ENCODE measurements at places on chromosomes 12 and 14.

DNA sequence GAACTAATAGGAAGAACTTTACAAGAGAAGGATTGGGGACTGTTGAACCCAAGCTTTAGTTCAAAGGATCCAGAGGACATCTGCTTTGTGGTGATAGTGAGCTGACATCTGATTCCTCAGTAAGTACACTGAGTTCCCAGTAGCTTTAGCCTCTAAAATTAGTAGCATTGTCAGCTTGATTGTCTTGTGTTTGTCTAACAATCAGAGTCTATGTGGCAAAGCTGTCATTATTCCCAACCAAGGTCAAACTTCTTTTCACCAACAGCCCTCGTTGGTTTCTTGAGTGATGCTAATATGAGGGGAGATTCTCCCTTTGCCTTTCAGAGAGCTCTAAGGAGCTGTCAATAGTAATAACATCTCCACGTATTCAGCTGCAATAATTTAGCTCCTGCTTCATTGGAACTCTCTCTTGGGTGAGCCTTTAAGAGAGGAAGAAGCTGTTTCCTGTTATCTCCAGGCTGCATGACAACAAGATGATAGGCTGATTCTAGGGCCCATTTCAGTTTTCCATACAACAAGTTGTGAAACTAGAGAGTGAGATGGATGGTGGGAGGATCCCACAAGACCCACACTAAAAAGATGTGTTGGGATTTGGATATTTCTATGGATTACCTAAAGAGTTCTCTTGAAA, 46.7 kb downstream of the TGFB3 start:
- DNase-seq, result no peak

GRCh38 chr14:84988357-84988756, 541.6 kb upstream of the FLRT2 start:
- DNase-seq, result no peak

- DNase-seq, result no peak
Observed at GRCh38 chr12:2581293-2582045, 213.3 kb upstream of the FKBP4 start.

GRCh38 chr12:90008277-90008676, 299.6 kb upstream of the ATP2B1 start:
- no peak for DNase-seq

GRCh38 chr14:93034671-93034994, 81.1 kb downstream of the ITPK1 start:
- DNase-seq, result no peak

- DNase-seq, result no peak
Observed at GRCh38 chr12:105801351-105801750, 337.4 kb downstream of the NUAK1 start.

- no peak for DNase-seq
Observed at GRCh38 chr12:129328235-129328634, 475.0 kb downstream of the GLT1D1 start.

- no peak for DNase-seq
Observed at GRCh38 chr14:39023939-39024871, 78.8 kb downstream of the SEC23A start.

GRCh38 chr14:98006008-98006407, 1208.8 kb downstream of the VRK1 start:
- DNase-seq, result no peak

DNA sequence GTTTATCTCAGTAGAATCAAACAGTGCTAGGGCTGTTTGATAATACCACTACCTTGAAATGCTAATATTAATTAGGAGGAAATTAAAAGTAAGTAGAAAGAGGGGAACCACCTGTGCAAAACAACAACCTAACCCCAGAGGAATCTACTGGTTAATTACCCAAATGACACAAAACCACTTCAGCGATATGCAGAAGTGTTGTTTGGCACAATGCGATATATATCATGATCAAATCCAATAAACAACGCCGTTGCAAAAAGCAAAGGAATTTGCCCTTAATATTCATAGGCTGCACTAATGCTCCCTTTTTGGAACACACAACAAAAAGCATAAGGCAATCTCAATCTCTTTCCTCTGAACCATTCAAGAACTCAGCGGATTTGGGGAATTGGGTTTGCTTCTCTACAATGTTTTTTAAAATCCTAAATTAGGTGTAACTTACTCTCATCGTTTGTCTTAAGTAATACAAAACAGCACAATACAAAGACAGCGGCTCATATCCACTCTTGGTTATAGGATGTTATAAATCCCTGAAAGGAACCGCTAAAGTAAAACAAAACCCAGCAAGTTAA, 1.5 kb downstream of the MAP4K5 start:
- no peak for DNase-seq

- DNase-seq, result no peak
Observed at GRCh38 chr14:104935955-104936354, 11.3 kb downstream of the PLD4 start.

DNA sequence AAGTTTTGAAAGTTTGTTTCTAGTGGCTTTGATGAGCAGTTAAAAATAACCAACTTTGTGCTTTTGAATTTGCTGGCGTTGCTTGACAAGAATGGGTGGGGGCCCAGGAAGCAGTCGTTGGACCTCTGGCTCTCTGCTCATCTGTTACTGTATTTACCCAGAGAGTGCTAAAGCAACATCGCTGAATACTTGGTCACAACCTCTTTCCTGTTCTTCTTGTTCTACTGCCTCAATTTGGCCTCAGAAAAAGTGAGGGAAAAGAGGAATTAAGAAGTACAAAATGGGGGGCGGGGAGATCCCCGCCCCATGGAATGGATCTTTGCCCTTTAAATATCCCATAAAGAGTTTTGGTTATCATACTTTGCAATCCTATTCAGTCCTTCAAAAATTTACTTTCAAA, 221.5 kb upstream of the G2E3 start:
- no peak for DNase-seq

DNA sequence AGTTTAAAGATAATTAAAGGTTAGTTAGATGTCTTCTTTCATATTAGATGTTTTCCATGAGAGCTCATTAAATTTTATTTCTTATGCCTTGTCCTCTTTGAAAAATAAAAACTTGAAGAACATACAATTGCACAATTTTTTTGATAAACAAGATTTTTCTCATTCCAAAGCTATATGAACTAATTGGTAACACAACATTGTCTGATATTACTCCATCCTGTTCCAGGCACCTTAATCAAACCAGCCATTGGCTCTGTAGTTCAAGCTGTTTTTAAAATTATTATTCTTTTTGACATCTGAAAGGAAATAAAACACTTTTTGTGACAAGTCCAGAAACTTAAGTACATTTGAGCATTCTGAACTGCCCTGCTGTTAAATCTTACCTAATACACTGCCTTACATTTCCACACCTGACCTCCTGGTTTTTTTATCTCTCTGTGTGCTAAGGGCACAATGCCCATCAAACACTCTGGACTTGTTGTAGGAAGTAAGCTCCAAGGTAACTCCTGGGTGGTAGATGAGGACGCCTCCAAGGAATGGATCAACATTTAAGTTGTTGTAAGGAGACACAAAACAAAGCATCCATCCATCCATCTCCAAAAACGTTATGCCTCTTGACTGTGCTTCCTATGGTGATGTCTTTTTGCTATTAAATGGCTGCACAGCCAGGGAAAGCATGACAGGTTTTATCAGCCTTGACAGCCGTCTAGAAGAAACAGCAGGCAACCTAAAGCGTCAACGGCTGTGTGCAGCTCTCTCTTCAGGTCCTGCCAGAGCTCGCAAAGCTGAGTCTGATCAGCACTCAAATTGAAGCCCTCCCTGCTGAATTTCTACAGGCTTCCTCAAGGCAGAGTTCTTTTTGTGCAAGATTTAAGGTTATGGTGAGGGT, 449.9 kb upstream of the FLRT2 start:
- DNase-seq, result no peak

DNA sequence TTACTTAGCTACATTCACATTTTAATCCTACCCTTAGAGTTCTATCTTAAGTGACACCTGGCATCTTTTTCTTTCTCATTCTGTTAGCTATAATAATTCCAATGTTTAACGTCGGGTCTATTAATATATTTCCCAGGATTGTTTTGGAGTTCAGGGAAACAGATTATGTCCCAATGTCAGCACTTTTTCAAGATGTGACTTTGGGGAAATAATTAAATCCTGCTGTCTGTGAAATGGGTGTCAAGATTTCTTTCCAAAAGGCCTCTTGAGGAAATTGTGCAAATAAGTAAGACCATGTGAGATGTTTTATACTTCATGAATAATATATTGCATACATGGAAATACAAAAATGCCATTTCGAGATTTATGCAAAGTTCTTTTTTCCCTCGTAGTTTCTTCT, 887.6 kb upstream of the SEL1L start:
- DNase-seq, result no peak

GRCh38 chr12:129909051-129910020, 5.5 kb upstream of the TMEM132D start:
- no peak for DNase-seq

GRCh38 chr14:68147303-68147702, 327.7 kb downstream of the RAD51B start:
- DNase-seq, result no peak

- DNase-seq, result no peak
Observed at GRCh38 chr12:25764892-25765291, 193.6 kb upstream of the RASSF8 start.

DNA sequence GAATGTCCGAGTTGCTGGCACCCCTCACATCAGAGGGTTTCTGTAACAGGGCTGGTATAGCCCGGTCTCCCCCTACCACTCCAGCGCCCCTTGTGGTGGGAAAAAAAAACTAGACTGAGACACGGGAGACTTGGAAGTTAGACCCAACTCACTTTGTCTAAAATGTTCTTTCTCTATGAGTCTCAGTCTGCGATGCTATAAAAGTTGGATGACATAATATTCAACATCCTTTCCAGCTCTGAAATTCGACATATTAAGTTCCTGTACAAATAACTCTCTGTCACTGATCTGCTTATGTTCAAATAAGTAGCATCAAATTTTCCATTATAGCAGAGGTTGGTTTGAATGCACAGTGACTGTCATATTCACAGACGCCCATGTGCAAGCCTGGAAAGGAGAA, 25.7 kb upstream of the TC2N start:
- no peak for DNase-seq

DNA sequence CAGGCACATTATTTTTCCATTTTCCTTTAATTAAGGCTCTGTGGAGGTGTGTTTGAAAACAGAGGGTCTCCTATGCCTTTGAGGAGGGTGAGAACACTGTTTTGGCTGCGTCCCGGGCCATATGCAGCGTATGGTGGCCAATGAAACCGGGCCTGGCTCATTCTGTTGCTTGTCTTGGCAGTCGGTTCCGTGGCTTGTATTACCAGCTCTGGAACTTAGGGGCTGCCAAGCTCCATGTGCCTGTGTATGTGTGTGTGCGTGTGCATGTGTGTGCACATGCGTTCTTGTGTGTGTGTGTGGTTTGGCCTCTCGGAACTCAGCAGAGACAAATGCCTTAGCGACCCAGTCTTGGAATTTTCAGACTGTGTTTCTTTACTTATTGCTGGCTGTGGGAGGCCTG, 2.7 kb downstream of the JDP2 start:
- no peak for DNase-seq

DNA sequence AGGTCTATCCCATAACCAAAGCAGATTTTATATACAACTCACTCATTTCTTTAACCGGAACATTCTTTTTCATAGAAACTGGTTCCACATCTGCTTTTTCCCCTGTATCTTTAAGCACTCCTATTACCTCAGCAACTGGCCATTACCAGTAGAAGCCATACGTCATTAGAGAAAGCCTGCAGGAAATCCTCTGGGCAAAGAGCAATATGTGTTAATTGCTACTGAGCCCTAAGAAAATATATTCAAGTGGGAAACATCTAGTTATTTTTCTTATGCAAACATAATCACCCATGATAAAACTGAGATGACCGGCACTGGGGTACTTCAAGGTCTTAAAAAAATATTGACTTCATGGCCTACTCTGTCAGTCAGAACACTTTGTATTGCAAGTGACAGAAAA, 28.2 kb upstream of the CPSF6 start:
- no peak for DNase-seq

DNA sequence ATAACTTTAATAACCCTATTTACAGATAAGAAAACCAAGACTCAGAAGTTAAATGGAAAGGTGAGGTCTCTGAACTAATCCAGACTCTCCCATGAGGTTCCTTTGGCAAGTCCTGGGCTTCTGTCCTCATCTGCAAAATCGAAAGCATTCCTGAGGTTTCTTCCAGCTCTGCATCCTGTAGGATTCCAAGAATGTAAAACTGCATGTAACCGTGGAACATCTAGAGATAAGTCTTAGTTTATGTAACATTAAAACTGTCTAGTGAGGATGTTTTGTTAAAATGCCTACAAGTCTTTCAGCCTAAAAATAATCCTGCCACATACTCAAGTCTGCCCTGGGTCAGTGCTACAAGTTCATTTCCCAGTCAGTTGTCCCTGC, 7.3 kb upstream of the ITFG2 start:
- no peak for DNase-seq

- DNase-seq, result no peak
Observed at GRCh38 chr12:100959481-100959880, 164.9 kb downstream of the ANO4 start.

DNA sequence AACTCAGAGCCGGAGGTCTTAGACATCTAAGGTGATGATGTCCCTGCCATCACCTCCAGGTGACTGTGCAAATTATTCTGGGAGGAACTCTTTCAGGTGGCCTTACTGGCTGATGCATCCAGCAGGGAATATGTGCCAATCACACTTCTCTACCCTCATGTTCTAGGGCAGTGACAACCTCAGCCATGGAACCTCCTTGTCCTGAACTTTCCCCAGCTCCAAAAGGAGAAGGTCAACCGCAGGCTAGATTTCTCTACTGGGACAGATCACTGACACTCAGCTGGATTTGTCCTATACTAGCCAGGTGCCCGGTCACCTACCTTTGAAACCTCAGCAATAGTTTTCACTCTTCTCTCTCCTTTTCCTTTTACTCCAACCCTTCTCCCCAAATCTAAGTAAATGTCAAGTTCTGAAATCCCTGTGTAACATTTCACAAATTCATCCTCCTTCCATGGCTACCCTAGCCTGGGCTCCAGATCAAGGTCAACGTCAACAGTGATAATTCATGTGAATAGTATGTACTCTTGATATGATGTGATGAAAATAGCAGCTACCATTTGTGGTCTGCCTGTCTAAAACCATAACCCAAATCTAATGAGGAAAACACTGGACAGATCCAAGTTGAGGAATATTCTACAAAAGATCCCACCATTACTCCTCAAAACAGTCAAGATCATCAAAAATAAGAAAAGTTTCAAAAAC, 115.0 kb upstream of the EGLN3 start:
- DNase-seq, result no peak

- no peak for DNase-seq
Observed at GRCh38 chr12:13120413-13120812, 16.9 kb upstream of the GSG1 start.
